Left ventricle myocardium inferior (tissue), 1 donor: ENCODE measurements at places on chromosomes 5 and 9. TPM values are rescaled to one million over a fixed set of nuclear protein-coding genes. Genes with fewer than 3 reads are reported as not detected.

The PCDHB13 gene
- 2.5 TPM for total RNA-seq

The MYOT gene
- total RNA-seq: 29.6 TPM

The ASPN gene
- total RNA-seq: 17.5 TPM

The KCTD16 gene
- 0.08 TPM for total RNA-seq

DNA sequence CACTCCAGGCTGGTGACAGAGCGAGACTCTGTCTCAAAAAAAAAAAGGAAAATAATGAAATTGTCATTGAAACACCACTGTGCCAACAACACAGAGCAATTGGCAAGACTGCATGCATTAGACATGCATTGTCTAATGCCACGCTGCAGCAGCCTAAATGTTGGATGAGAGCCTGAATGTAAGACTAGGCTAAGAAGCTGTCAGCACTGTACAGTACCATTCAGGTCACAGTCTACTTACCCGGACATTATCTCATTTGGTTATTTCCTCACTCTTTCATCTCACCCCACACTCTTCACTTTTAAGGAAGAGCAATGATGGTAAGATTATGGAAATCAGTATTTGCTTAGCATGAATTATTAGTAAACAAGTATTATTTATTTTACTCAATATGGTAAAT is 31.3 kb upstream of the PPP2CA start:
- no peak for DNase-seq

DNA sequence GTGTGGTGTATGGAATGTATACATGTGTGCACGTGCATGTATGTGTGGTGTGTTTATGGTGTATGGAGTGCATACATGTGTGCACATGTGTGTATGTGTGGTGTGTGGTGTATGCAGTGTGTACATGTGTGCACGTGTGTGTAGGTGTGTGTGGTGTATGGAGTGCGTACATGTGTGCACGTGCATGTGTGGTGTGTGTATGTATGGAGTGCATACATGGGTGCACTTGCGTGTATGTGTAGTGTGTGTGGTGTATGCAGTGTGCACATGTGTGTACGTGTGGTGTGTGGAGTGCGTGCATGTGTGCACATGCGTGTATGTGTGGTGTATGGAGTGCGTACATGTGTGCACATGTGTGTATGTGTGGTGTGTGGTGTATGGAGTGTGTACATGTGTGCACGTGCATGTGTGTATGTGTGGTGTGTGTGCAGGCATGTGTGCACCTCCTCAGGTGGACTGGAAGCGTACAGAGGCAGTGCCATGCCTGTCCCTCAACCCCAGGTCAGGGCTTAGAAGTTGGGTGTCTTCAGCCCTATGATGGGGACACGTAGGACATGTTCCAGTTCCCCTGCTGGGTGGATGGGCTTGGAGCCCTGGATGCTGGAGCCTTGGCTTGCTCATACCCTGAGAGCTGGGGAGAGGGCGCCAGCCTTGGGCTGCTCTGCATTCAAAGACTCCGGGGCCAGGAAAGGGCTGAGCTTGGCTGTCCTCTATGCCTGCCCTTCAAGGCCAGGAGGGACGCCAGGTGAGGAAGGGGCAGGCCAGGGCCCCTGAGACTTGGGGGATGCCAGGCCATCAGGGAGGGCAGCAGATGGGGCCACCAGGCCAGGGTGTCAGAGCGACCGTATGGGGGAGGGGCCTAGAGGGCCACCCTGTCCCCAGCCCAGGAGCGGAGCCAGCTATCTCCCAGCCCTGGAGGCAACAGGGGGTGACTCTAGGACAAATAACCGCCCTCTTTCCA is 12.2 kb downstream of the MYMK start:
- DNase-seq: no peak

- no peak for DNase-seq
Measured at GRCh38 chr5:2634399-2635176, 116.9 kb downstream of the IRX2 start.

DNA sequence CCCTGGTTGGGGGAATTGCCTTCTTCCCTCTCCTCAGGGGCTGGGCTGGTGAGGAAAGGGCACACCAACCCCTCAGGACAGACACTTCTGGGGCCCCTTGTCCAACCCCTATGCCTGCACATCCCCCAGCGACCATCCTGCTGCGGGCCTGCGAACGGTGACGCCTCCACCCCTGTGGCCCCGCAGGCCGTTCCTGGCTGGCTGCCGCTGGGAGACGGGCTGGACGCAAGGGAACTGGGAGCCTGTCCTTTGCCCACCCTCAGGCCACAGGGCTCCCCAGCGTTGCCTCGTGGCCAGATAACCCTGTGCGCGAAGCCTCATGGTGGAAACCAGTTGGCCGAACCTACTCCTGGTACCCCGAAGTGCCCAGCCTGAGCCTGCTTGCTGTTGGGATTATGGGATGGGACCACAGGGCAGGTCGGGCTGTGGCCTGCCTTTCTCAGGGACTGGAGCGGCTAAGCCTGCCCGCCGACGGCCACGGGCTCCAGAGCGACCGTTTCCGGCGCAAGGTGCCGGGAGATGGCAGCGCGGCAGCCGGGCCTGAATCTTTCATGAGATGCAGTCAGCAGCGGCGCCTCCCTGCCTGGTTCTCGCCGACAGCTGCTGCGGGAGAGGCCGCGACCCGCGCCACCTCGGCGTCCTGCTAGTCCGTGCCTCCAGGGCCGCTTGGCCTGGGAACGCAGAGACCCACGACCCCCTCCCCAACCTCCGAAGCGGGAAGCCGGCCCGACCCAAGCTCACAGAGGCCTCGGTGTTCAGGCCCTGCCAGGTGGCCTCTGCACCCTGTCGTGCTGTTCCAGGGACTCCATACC is 6.5 kb upstream of the PITX1 start:
- DNase-seq: no peak
